Caco-2 (cell line): ENCODE measurements at places on chromosomes 11 and 22.

- no peak overlapping the region for H3K4me3 ChIP-seq
- H3K36me3 ChIP-seq, result no peaks in the 10 kb centered on the region
- H3K4me1 ChIP-seq, result peaks cover 21% of the 10 kb centered on the region
- DNase-seq, result no peak
Observed at GRCh38 chr11:78341841-78342240, 75.8 kb downstream of the GAB2 start.

GRCh38 chr22:22939588-22940368 is 52.2 kb downstream of the IGLL5 start:
- H3K4me1 ChIP-seq, result no peaks in the 10 kb centered on the region
- H3K36me3 ChIP-seq, result no peaks in the 10 kb centered on the region
- no peak overlapping the region for H3K27ac ChIP-seq
- H3K27me3 ChIP-seq, result no peaks in the 10 kb centered on the region
- DNase-seq, result no peak
- no peak overlapping the region for H3K4me3 ChIP-seq

GRCh38 chr22:19565382-19566278 is 41.4 kb upstream of the CLDN5 start:
- H3K36me3 ChIP-seq, result no peaks in the 10 kb centered on the region
- H3K4me1 ChIP-seq, result no peaks in the 10 kb centered on the region
- no peak overlapping the region for H3K4me3 ChIP-seq
- DNase-seq, result no peak
- H3K27ac ChIP-seq, result no peak overlapping the region

GRCh38 chr22:22408731-22409696 is 99.5 kb downstream of the ZNF280B start:
- no peak overlapping the region for H3K27ac ChIP-seq
- no peaks in the 10 kb centered on the region for H3K4me1 ChIP-seq
- no peaks in the 10 kb centered on the region for H3K36me3 ChIP-seq
- H3K4me3 ChIP-seq, result no peak overlapping the region
- H3K27me3 ChIP-seq, result no peaks in the 10 kb centered on the region

- peak; percentile 38 for DNase-seq
- no peaks in the 10 kb centered on the region for H3K36me3 ChIP-seq
- H3K27ac ChIP-seq, result no peak overlapping the region
- H3K4me1 ChIP-seq, result peaks cover 23% of the 10 kb centered on the region
Observed at GRCh38 chr11:117822074-117823033, 2.2 kb downstream of the FXYD2 start.

DNA sequence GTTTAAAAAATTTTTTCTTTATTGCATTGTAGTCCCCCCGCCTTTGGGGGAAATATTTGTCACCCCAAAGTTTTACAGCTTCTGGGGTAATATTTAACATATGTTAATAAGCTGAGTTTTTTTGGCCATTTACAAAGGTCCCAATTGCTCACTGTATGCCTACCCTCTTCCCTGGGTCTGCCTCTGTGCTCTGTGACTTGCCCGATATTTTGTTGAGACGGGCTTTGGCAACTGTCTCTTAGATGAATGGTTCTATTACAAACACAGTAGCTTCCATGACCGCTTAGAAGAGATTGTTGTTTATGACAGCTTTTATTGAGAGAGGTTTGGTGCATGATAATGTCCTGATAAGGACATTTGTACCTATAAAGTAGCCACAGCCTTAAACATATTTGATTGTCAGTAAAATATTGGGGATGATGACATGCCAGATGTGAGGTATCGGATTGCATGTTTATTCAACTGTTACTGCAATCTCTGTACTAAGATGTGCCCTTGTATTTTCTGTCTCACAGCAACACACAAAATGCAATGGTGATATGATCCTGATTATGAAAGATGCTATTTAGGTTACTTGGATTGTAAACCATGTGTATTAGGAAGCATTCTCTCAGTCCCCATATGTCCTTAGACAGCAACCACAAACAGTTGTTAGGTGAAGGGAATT is 103.1 kb downstream of the TEAD1 start:
- 0 out of 2 replicates have a peak, but pooled peaks cover 3% of the 10 kb centered on the region for H3K4me1 ChIP-seq
- H3K36me3 ChIP-seq, result no peaks in the 10 kb centered on the region
- H3K27me3 ChIP-seq, result no peaks in the 10 kb centered on the region
- no peak overlapping the region for H3K27ac ChIP-seq
- no peak overlapping the region for H3K4me3 ChIP-seq

- no peaks in the 10 kb centered on the region for H3K36me3 ChIP-seq
- DNase-seq, result peak; percentile 53
- H3K4me3 ChIP-seq, result peak overlapping the region; percentile 33
Observed at GRCh38 chr11:64643256-64643881, 52.3 kb downstream of the SLC22A12 start.

GRCh38 chr11:117421041-117421440 is 93.4 kb downstream of the CEP164 start:
- DNase-seq, result peak; percentile 28
- no peaks in the 10 kb centered on the region for H3K27me3 ChIP-seq
- H3K27ac ChIP-seq, result no peak overlapping the region
- peaks cover 16% of the 10 kb centered on the region for H3K4me1 ChIP-seq
- no peaks in the 10 kb centered on the region for H3K36me3 ChIP-seq

DNA sequence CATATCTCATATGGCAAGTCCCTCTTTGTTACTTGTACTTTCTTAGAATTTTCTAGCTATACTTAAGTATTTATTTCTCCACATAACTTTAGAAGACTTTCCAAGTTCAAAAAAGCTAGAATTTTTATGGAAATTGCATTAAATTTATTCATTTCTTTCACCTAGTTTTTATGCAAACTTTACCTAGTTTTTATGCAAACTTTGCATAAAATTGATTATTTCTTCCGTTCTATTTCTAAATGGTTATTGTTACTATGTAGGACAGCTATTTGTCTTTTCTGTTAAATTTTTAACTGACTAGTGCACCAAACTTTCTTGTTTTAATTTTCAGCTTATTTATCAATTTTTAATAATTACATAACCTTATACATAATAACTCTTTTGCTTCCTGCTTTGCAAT is 3.2 kb upstream of the CREBZF start:
- H3K4me3 ChIP-seq, result no peak overlapping the region
- H3K4me1 ChIP-seq, result 0 out of 2 replicates have a peak, but pooled peaks cover 9% of the 10 kb centered on the region
- peaks cover 2% of the 10 kb centered on the region; the same call in 1 of the 2 replicates for H3K36me3 ChIP-seq
- no peak for DNase-seq
- H3K27me3 ChIP-seq, result no peaks in the 10 kb centered on the region

DNA sequence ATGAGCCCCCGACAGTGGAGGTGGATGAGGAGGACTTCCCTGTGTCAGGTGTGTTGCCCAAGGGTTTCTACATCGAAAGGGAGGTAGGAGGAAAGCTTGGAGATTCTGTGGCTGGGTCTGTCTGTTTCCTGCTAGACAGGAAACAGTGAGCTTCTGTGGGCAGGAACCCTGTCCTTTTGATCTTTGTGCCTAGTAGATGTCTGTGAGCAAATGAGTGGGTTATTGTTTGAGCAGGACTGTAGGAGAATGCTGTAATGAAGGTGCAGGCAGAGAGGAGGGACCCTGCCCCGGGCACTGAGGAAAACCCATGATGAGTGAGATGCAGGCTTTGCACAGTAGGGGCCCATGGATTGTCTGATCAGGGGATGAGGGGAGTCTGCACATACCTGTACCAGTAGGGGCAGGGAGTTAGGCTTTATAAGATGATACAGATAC is 14.0 kb downstream of the USP35 start:
- H3K27me3 ChIP-seq, result no peaks in the 10 kb centered on the region
- peak overlapping the region; percentile 12 for H3K27ac ChIP-seq
- peaks cover 15% of the 10 kb centered on the region; the same call in 1 of the 2 replicates for H3K4me1 ChIP-seq
- no peak overlapping the region for H3K4me3 ChIP-seq
